ENCODE measurements at places on chromosomes 11 and 22.
A peak's percentile ranks its signal among the peaks of the same experiment; 100 is the strongest.

DNA sequence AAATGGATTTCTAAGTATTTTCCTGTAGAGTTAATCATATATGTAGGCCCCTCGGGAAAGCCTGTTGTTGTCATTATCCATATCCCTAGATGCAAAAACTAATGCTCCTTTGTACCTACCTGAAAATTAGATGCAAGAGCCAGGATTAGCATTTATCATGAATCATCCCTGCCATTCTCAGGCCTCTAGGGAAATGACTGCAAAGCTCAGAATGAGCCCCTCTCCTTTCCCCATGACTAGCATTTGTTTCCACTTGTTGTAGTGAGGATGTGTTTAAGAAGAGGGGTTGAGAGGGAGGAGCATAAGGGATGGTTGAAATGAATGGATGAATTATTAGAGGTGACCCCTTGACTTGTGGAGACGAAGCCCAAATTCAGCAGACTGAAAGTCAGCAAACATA is 537.9 kb downstream of the NTM start:
- no peak for DNase-seq

GRCh38 chr11:34575261-34575660 is 45.6 kb upstream of the EHF start:
- DNase-seq = no peak

DNA sequence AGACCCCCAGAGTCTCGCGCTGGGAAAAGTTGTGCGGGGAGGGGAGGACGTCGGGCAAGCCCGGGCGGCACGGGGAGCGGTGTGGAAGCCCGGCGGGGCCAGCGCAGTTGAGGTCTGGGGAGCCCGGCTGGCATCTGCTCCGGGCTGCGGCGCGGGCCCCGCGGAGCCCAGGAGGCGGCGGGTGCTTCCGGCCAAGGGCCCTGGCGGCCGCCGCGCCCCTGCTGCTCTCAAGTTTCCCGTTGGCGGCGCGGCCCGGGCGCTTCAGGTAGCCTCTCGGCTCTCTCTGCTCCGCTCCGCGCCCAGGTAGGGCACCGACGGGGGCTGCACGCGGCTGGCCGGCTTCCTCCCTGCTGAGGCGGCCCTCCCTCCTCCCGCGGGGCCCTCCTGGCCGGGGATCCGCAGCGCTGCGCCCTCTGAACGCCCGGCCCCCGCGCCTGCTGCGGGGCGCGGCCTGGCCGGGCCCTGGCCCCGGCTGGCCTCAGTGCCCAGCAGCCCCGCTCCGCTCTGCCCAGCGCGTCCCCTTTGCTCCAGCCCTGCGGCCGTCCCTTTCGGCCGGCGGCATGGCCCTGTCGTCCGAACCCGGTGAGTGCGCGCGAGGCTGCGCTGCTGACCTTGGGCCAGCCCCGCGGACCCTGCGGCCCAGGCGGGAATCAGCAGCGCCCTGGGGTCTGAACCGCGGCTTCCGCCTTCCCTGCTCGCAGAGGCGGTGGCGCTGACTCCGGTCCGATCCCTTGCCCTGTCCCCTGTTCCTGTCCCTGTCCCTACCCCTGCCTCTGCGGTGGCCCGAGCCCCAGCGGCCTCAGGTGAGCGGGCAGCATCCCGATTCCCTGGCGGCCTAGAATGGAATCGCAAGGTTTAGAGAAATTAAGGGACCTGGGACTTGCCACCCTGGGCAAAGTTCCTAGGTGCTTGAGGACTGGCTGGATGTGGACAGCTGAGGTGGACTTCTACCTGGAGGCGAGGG is 4.3 kb upstream of the AMPD3 start:
- DNase-seq = peak; percentile 79

DNA sequence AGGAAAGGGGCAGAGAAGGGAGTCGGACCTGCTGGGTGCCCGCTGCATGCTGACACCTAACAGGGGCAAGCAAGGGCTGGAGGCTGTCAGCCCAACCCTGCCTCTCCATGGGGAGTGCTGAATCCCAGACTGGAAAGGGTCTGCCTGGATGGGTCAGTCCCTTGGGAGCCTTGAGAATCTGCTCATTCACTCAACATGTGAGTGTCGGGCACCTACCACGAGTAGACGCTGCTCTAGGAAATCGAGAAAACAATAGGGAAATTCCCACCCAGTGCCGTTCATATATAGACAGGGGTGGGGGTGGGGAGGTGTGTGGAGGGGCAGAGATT is 4.4 kb upstream of the CTSD start:
- no peak for DNase-seq

DNA sequence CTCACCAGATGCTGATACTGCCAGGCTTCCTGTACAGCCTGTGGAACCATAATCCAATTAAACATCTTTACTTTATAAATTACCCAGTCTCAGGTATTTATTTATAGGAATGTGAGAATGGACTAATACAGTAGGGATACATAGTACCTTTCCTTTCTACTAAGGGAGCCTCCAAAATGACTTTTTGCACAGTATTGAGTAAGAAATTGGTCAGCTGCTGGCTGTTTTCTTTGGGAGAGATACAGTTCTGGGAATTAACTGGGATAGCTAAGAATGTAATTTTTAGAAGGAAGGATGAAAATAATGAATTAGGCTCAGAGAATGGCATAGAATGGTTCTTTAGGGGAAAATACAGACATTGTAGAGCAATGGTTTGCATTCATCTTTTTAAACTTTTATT is 426.0 kb upstream of the DDI1 start:
- DNase-seq = no peak

DNA sequence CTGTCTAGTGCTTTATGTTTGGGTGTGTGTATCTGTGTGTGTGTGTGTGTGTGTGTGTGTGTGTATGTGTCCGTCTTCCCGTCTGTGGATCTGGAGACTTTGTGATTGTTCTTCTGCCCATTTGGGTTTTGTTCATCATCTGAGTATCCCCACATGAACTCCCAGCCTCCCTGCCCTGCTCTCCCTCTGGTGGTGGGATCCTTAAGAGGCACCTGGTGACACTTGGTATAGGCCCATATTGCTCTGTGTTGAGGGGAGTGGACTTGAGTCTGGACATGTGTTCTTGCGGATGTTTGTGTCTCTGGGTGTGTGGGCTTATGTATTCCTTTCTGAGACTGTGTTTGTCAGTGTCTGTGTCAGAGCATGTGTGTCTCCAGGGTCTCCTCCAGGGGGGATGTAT is 15.3 kb downstream of the RCOR2 start:
- DNase-seq = peak; percentile 41

Measured in PC-3 (cell line).